ENCODE measurements at places on chromosomes 7 and 10.

GRCh38 chr7:126979722-126980121 is 273.0 kb downstream of the GRM8 start:
- no peak for DNase-seq

GRCh38 chr10:43135064-43135463 is 3.2 kb upstream of the CSGALNACT2 start:
- no peak for DNase-seq

- no peak for DNase-seq
Measured at GRCh38 chr7:41007351-41007751, 695.5 kb downstream of the INHBA start.

DNA sequence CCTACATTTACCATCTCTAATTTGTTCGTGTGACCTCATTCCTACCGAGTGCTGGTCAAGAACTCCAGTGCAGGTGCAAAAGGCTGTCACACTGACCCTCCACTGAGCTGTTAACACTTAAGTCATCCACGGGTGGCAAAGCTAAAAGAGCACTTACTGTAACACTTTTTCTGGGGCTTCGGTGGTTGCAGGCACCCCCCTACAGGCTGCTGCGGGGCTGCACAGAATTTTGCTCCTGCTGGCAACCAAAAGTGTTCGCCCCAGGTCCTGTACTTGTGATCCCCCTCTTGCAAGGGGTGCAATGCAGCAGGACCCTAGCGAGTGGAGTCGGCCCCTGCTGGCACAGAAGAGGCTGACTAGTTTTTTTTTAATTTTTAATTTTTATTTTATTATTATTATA is 298.9 kb upstream of the CNTNAP2 start:
- DNase-seq, result no peak

DNA sequence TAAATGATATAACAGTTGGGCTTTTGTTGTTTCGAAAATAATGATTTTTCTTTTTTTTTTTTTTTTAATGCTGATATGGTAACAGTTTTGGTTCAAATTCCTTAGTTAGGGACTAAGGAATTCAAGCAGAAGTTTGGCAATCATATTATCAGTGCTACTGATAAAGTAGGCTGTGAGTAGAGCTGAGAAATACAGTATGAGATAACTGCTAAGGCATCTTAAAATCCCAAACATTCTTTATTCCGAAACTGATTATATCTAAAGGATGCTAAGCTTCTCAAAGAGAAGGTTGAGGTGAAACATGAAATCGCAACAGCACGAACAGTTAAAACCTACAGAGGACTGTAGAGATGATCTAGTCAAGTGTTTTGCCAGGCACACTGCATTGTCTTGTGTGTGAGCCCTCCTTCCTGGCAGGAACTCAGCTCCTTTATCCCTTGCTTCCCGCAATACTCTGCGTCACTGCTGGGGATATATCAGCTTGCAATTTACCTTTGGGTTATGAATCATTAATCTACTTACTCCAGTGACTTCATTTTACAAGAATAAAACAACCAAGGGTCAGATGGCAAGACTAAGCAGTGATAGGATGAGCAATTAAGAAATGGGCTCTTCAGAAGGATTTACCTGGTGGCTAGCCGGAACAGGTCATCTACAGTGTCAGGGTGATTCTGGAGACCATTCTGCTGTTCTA is 36.7 kb downstream of the IRF5 start:
- DNase-seq, result no peak

DNA sequence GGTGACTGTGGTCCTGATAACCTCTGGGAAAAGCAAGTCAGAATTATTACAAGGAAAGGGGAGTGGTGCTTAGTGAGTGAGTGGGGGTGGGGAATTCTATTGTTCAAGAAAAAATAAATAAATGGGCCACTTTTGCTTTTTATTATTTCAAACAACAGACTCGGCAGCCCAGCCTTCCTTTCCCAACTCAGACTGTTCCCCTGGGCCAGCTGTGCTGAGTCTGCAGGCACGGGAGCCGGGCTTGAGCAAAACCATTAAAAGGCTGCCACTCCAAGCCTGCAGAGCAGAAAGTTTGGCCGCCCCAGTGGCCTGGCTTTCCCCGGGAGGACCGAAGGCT is 90.0 kb downstream of the PLXNA4 start:
- DNase-seq, result no peak

GRCh38 chr7:148567524-148567923 is 23.0 kb upstream of the C7orf33 start:
- DNase-seq, result no peak

GRCh38 chr7:70779321-70779720 is 352.6 kb upstream of the GALNT17 start:
- DNase-seq, result no peak

DNA sequence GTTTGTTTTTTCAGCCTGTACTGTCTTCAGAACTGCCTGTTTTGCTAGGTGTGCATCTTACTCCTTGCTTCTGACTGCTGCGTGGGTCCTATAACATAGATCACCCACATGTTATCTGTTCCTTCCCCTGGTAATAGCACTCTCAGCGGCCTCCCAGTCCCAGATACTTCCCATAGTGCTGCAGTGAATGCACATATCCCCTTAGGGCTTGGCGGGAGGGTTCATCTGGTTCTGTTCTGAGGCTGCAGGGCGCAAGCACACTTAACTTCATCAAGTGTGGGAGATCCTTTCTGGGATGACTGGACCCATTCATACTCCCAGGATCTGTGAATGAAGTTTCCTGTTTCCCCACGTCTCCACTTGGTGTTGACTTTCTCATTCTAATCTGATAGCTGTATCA is 90.7 kb downstream of the CELF2 start:
- DNase-seq, result no peak

- DNase-seq, result no peak
Measured at GRCh38 chr10:86162696-86163400, 203.7 kb downstream of the GRID1 start.

DNA sequence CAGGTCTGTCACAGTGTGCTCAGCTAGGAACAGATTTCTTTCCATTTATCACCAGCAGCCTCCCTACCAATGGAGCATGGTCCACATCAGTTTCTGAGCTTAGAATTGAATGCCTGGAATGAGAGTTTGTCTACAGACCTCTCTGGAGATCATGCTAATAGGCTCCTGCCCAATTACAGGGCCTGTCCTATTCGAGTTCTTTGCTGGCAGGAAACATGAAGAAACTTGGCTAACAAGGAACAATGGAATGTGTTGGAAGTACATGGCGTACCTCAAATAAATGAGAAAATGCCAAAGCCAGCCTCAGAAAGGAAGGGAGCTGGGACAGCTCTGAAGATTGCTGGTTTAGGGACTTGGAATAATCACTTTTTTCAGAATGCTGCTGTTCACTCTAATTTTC is 186.0 kb upstream of the AKR1E2 start:
- no peak for DNase-seq

Data from stimulated activated CD8-positive, alpha-beta memory T cell treated with anti-CD3 and anti-CD28 coated beads, Interleukin-15, amount 100 ng/mL, for 48 hours (primary cell).